ENCODE measurements at places on chromosomes 2 and 18.

GRCh38 chr2:163142618-163143017 lies 304.1 kb upstream of the KCNH7 start:
- no peak for DNase-seq

DNA sequence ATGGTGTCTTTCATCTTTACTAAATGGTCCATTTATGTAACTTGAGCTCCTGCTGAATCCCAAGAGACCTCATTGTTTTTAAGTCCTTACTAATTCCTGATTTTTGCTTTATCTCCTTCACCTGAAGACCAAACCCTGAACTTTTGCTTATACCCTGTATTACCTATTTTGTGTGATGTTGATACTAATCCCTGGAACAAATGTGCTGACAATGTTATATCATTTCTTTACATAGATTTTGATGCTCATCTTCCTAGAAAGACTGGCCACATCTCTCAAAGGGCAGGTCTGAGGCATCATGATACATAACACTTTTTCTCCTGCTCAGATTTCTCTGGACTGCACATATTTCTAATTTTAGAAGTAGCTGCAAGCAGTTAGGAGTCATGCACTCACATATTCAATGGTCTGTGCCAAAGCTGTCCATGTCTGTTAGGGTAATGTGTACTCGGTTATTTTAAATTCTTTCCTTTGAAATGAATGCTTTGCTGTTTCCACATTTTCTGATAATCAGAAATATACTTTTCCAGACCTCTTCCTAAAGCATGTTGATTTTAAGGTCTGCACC lies 427.9 kb upstream of the HNRNPA3 start:
- DNase-seq, result no peak

- no peak for DNase-seq
These were observed 37.4 kb upstream of the GPC1 start for GRCh38 chr2:240397924-240398645.

DNA sequence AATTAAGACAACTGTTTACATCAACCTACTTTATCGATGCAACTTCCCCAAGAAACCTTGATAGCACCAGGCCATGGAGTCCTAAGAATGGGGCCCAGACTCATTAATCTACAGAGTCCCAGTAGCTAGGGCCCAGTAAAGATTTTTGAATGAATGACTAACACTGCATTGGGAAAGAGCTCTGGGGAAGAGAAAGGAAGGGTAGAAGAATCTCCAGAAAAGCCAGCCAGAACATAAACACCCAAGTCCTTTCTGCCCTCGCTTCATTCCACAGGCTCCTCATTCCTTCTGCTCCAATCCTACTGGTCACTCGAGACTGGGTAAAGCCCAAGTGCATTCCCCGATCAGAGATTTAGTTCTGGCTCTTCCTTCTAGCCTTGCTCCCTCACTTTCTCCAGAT lies 44.3 kb downstream of the CYRIA start:
- no peak for DNase-seq

DNA sequence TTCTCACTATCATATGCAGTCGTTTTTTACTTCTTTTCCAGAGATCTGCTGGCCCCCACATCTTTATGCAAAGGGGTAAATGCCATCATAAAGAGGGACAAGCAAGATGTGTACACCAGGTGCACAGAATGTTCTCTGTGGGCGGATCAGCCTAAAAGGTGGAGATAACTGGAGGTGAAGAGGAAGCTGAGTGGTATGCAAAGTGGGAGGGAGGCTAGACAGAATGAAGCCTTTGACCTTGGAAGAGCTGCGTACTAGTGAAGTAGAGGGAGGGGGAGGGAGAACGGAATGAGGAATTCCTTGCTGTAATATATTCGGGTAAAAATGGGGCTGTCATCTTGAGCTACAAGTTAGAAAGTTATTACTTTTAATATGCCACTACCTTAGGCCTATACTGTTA lies 287.5 kb upstream of the VRK2 start:
- DNase-seq, result no peak

DNA sequence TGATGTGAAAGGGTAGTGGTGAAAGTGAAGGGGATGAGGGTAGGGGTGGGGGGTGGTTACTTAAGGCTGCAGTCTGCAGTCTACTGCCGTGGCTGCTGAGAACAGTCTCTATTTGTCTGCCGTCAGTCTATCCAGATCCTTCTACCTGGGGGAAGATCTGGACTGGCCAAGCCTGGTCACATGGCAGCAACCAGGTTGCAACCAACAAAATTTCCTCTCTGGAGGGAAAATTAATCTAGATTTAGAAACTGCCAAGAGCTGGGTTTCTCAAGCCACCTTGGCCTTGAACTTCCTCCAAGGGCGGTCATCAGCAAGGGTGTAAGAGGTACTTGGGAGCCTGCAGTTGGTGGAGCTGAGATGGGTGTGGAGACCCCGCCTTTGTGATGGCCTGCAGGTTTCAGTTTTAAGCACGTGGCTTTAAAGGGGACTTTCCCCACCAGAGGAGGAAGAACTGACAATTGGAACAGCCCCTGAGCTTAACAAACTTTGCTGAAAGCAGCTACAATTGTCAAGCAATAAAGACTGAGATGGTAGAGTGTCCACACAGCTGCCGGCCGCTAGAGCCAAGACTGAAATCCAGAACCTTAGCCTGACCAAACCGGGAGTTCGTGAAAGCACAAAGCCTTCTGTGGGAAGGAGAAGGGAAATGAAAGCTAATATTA lies 31.4 kb upstream of the KCMF1 start:
- no peak for DNase-seq

DNA sequence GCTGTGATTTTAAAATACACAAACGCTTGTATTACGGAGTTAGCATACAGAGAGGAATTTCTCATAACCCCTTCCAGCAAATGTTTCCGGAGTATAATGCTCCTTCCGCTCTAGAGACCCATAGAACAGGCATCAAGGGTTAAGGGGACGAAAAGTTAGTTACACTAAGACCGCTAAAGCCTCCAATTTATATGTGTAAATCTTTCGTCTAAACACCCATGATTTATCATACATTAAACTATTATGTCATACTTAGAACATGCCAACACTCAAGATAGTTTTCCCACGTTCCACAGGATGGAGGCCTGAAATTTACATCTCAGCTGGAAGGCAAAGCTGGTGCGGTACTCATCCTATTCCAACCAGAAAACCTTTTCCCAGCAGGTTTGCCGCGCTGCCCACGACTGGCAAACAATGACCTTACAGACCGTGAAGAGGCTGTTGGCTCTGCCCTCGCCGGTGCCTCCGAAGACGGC lies 650 bp downstream of the ORMDL1 start:
- no peak for DNase-seq

GRCh38 chr2:20217041-20217970 lies 7.6 kb downstream of the SDC1 start:
- DNase-seq, result no peak

GRCh38 chr2:102992607-102993006 lies 230.8 kb downstream of the TMEM182 start:
- no peak for DNase-seq

DNA sequence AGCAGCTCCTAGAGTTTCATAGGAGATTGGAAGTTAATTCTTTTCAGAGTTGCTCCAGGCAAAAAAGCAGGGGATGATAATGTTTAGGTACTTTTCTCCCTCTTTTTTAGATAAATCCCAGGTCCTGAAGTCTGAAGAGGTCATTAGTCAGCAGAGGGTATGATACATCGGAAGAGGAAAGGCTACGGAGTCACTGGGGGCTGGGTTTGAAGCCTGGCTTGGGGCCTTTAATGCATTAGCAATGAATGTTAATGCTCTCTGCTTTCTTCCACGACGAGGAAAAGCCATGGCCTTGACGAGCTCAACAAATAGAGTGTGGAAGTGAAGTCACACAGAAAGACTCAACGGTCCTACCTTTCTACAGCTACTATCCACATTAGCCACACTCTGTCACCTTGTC lies 235.1 kb downstream of the NCKAP5 start:
- DNase-seq, result no peak

DNA sequence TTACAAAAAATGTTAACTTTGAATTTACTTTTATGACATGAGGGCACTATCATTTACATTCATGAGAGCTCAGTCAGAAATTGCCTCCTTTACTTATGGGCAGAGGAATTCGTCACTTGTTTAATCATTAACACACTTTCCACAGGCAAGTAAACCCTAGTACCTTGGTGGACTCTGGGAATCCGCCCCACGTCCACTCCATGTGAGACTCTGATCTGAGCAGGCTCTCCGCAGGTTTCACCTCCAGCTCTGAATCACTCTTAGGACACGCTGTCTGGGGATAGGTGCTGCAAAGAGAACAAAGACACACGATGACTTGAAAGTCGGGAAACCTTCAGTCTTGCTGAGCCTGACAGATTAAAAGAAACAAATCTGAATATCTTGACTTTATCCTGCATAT lies 73.6 kb downstream of the LPIN2 start:
- no peak for DNase-seq

DNA sequence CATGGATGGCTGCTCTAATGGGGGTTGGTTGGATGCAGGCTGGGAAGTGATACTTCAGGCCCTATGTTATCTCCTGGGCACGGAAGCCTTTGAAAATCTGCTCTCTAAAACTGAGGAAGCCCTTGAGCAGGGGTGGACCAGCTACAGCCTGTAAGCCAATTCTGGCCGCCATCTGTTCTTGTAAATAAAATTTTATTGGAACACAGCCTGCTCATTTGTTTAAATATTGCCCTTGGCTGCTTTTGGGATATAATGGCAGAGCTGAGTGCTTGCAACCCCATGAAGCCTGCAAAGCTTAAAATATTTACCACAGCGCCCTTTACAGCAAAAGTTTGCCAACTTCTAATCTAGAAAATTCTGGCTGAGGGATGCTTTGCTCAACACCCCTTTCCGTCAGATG lies 11.9 kb upstream of the IGFBP2 start:
- DNase-seq, result no peak

- peak; percentile 28 for DNase-seq
These were observed 11.2 kb upstream of the GYPC start for GRCh38 chr2:126644630-126645191.

- no peak for DNase-seq
These were observed 13.1 kb downstream of the AP1S3 start for GRCh38 chr2:223824301-223824700.

DNA sequence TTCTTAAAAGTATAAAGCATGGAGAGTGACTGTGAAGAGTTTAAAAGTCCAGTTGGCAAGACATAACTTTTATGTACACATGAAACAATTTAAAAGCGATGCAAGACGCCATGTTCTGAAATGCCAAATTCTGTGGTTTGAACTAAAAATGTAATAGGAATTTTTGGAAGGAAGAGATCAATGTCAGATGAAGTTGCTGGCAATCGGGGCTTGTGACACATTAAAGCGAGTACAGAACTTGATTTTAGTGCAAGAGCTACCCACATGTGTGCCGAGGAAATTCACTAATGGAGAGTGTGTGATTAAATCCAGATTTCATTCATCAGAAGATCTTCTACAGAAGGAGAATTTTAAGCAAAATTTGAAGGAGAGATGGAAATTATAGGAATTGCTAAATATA lies 220.2 kb upstream of the CCDC68 start:
- DNase-seq, result no peak

GRCh38 chr2:68423966-68424650 lies 43.0 kb downstream of the FBXO48 start:
- no peak for DNase-seq
